HEK293T (cell line): ENCODE measurements at places on chromosomes 16 and 17.

DNA sequence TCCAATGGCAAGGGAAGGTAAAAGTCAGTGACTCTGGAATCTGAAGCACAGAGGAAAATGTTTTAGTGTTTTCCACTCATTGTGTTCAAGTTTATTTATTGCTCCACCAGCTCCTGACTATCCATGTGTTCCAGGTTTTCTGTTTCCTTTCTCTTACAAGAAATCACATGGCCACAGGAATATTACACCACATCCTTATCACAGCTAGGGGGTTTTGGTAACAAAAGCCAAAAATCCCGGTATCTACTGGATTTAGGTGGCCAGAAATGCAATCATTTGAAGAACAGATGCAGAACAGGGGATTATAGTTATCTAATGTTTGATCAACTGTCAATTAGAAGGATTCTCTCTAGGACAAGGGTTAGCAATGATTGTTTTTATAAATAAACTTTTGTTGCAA, 47.9 kb downstream of the STH start:
- DNase-seq = no peak

DNA sequence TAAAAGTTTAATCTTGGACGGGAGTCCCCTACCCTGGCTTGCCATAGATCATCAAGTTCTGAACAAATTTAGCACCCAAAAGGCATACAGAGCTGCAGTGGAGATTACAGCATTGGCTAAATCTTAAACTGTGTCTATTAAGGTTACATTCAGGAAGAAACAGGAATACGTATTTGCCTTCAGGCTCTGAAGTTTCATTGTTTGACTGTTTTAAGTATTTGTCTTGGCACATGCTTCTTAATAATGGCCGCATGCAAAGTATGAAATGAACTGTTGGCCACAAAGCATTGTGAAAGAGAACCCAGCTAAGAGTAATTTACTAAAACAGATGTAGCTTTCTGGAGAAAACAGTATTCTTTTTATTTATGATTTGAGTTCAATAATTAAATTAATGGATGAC, 63.9 kb upstream of the CNEP1R1 start:
- no peak for DNase-seq

DNA sequence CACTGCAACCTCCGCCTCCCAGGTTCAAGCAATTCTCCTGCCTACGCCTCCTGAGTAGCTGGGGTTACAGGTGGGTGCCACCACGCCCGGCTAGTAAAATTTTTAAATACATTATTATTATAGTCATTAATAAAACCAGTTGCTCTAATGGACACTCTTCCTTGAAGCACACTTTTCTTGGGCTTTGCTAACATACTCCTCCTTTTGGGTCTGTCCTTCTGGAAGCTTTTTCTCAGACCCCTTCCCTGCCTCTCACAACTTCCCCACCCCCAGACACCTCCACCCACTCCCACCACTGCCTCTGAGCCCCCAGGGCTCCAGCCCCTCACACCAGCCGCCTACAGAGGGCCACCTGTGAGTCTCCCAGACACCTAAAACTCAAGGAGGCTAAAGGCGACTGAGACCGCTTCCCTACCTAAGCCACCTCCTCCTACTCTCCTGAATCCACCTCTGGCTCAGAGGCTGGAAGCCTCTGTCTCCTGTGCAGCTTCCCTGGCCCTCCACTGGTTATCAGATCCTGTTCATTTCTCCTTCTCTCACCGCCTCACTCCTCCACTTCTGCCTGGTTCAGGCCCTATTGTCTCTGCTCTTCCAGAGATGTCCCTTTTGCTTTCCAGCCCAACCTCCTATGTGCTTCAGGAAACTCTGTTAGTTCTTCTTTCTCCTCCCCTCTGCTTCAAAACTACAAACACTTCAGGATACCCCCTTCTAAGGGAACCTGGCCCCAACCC, 2.1 kb upstream of the CUEDC1 start:
- no peak for DNase-seq

GRCh38 chr16:77974883-77975282, 47.5 kb upstream of the CLEC3A start:
- peak; percentile 20 for DNase-seq
